Smooth muscle cell of the brain vasculature (primary cell): ENCODE measurements at places on chromosomes 12 and 14.
A peak's percentile ranks its signal among the peaks of the same experiment; 100 is the strongest.

- DNase-seq, result no peak
These were observed 584.2 kb downstream of the DIO2 start for GRCh38 chr14:79627058-79627457.

GRCh38 chr14:57712698-57713097, 153.2 kb downstream of the SLC35F4 start:
- no peak for DNase-seq

GRCh38 chr12:122148657-122149056, 25.4 kb downstream of the IL31 start:
- no peak for DNase-seq

DNA sequence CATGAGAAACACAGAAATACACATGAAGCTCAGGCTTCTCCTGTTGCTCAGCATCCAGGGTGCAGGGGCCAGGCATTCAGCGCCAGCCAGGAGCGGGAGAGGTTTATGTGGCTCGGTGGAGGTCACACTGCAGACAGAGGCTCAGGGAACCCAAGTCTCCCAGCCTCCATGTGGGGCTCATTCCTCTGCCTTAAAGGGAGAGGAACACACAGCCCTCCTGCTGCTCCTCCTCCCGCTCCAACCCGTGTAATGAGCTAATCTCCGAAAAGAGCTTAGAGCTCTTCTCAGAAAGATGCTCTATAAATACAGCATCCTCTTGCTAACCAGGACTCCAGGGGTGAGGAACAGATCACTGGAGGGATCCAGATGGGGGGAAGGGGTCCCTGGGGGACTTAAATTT, 28.2 kb downstream of the FGF6 start:
- DNase-seq, result no peak

GRCh38 chr12:81639196-81639595, 120.0 kb downstream of the PPFIA2 start:
- DNase-seq, result peak; percentile 10

DNA sequence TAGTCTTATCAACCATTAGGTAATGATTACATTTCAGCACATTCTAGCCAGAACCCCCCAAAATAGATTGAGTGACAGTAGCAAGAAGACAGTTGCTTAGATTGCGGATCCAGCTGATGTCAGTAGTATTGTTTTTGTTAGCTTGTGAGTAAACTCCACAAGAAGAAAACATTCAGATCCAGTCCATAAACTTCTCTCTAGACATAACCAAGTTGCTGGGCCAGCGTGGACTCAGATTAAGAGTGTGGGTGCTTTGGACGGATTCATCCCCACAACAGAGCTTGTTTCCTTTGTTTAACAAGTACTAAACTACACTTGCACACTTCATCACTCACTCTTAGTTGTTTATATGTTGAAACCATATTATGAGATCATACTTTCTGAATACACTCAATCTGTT, 293.4 kb downstream of the NPAS3 start:
- DNase-seq, result no peak

DNA sequence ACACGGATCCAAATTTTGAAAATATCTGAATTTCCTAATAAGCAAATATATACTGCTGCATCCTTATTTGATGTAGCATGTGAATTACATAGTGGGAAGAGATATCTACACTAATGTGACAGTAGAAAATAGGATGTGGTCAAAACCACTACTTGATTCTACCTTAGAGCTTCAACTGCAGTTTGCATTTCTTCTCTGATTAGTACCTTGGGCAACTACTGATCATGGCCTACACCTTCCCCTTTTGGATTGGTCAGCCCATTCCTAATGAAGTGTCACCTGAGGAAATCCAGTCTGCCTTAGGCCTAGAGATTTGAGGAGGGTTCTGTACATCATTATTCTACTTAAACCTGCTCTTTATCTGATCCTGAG, 10.7 kb downstream of the LLPH start:
- no peak for DNase-seq

DNA sequence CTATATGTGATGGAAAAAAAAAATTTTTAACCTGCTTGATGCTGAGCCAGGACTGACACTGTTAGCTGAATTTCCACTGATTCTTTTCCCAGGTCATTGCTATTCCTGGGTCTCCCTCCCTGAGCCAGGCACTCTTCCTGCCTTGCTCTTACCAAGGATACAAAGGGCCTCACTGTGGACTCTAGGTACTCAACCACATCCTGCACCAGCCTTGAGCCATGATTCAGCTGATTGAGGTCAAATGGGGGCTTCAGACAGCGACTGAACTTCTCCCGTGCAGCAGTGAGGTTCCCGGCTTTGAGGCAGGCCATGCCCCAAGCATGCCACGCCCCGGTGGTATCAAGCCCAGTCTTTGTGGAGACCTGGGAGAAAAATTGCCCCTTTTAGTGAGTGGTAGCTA, 54.3 kb downstream of the ZFYVE26 start:
- DNase-seq, result no peak

GRCh38 chr12:15495746-15496145, 173.4 kb downstream of the PTPRO start:
- DNase-seq, result no peak

DNA sequence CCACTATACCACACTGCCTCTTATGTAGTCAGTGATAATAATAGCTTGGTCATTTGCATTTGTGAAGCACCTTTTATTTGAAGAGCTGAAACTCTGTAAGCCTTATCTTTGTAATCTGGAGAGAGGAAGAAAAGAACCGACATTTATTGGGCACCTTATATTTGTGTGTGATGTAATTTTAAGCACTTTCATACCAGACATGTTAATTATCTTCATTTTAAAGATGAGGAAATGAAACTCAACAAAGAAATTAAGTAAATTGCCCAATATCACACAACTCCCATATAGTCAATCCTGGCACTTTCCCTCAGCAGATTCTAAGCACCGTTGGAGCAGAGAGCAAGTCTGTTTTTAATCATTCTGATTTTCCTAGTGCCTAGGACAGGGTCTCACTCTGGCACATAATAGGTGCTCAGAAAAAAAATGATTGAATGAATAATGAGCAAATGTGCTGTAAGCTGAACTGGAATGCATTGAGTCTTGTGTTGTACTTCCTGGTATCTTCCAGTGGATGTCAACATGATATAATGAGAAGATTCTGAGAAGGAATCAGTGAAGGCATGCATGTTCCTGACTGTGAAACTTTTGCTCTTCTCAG, 418.9 kb downstream of the ZFP36L1 start:
- no peak for DNase-seq

- no peak for DNase-seq
These were observed 233.6 kb upstream of the ARHGAP5 start for GRCh38 chr14:31843361-31844091.

- DNase-seq, result no peak
These were observed 17.7 kb downstream of the ASB2 start for GRCh38 chr14:93958567-93959238.

GRCh38 chr14:88179716-88180115, 143.4 kb downstream of the KCNK10 start:
- DNase-seq, result no peak

GRCh38 chr14:24665440-24665991, 31.5 kb upstream of the GZMB start:
- no peak for DNase-seq
